ENCODE measurements at places on chromosomes 5 and 9.

DNA sequence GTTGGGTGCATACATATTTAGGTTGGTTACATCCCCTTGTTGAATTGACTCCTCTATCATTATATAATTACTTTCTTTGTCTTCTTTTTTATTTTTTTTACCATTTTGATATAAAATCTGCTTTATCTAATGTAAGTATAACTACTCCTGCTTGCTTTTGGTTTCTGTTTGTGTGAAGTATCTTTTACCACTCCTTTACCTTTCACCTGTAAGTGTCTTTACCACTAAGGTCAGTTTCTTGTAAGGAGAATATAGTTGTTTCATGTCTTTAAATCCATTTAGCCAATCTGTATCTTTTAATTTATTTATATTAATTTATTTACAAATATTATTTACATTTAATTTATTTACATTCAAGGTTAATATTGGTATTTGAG lies 33.0 kb downstream of the INSL4 start:
- DNase-seq: no peak

GRCh38 chr5:7597059-7597642 lies 201.2 kb downstream of the ADCY2 start:
- peak; percentile 71 for DNase-seq

- DNase-seq: no peak
Observed at GRCh38 chr9:16075696-16076095, 522.9 kb downstream of the CCDC171 start.

GRCh38 chr9:127537014-127537413 lies 75.1 kb upstream of the STXBP1 start:
- no peak for DNase-seq

DNA sequence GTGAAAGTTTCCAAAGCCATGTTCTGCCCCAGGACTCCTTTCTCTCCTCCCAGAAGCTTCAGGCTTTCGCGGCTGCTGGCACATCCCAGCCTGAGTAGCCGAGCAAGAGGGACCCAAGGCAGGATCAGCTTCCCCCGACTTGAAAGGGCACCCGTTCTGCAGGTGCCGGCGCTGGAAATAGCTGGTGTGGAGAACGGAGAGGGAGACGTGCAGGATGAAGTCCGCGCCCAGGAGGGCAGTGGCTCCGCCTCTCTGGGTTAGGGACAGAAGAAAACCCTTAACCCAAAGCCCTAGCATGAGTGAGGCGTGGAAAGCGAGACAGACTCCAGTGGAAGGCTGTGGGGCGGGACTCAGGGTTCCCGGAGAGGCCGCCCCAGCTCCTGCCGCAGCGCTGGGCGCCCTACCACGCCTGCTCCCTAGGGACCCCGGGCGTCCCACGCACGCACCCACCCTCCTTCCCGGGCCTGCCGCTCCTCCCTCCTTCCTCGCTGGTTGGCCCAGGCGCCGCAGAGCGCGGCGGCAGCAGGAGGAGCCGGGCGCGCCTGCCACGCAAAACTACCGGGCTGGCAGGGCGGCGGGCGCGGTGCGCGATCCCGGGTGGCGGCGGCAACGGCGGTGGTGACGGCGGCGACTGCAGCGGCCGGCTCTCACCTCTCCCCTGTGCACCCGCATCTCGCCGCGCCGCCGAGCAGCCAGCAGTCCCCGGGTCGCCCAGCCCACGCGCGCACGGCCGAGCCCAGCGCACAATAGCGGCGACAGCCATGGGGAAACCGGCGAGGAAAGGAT lies at the start of gene SLC1A1:
Gene SLC1A1, plus strand, starts transcription at position 550 of the 786 bp plus-strand sequence. Its CDS starts 212 bp downstream, at position 762.
- DNase-seq: peak; percentile 45

GRCh38 chr9:22143799-22144625 lies 134.9 kb upstream of the CDKN2B start:
- no peak for DNase-seq

Data from breast epithelium (tissue), 4 donors.